WERI-Rb-1 (cell line): ENCODE measurements at places on chromosomes 12 and 14.

GRCh38 chr12:95520816-95521215 lies 30.5 kb downstream of the USP44 start:
- no peak for DNase-seq

DNA sequence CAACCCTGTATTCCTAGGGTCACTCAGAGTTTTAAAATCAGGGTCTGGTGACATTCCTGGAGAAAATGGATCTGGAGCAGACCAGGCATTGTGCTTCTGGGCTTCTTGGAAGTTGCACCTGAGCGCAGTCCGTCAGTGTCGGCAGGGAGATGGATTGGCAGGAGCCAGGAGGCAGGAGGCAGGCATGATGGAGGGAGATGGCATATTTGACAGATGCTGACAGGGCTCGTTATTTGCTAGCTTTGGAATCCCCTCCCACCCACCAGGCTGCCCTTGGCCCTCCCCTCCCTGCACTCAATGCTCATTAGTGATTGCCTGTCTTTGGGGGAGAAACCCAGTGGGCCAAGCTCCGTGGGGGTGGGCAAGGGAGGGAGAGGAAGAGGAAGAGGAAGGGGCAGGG lies 4.7 kb downstream of the CISTR start:
- no peak for DNase-seq

GRCh38 chr12:10363914-10364814 lies 25.7 kb downstream of the KLRK1 start:
- no peak for DNase-seq

- no peak for DNase-seq
Observed at GRCh38 chr12:81958406-81958805, 199.3 kb upstream of the PPFIA2 start.

DNA sequence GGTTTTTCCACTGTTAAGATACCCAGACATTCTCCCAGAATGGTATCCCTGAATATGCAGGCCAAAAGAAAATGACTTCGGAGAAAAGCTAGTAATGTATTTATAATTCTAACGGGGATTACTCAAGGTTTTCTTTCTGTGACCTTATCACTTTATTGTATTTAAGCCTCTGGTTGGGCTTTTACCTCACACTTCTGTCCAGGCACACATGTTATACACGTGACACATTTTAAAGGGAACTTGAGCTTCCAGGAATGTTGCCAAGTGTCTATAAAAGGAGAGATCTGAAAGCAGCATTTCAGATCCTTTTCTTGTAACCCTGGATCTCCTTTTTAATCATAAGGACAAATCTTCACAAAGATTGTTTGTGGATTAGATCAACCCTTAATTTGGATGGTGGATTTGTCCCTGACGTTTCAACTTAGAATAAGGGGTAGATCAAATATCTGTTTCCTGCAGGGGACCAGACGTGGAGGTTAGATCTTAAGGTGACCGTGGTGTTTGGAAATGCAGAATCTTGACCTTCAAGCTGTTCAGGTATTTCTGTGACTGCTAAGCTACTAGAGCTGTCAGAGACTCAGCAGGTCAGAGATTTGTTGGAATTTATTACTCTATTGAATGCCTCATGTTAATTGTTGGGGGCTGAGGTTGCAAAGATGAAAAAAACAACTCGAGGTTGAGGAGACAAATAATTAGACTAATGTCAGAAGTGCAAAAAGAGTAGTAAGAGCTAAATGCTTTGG lies 1.5 kb downstream of the CIPC start:
- DNase-seq = no peak

- DNase-seq = no peak
Observed at GRCh38 chr12:88834226-88834625, 254.0 kb upstream of the KITLG start.

GRCh38 chr12:66629138-66629870 lies 49.6 kb downstream of the GRIP1 start:
- no peak for DNase-seq

- DNase-seq = no peak
Observed at GRCh38 chr12:53770281-53770680, 18.5 kb upstream of the CISTR start.

DNA sequence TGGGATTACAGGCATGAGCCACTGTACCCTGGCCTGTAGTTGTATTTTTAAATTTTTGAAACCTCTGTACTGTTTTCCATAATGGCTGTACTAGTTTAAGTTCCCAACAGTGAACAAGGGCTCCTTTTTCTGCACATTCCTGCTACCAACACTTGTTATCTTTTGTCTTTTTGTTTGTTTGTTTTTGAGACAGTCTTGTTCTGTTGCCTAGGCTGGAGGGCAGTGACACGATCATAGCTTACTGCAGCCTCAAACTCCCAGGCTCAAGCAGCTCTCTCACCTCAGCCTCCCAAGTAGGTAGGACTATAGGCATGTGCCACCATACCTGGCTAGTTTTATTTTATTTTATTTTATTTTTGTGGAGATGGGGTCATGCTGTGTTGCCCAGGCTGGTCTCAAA lies 23.0 kb downstream of the BRMS1L start:
- DNase-seq = no peak

DNA sequence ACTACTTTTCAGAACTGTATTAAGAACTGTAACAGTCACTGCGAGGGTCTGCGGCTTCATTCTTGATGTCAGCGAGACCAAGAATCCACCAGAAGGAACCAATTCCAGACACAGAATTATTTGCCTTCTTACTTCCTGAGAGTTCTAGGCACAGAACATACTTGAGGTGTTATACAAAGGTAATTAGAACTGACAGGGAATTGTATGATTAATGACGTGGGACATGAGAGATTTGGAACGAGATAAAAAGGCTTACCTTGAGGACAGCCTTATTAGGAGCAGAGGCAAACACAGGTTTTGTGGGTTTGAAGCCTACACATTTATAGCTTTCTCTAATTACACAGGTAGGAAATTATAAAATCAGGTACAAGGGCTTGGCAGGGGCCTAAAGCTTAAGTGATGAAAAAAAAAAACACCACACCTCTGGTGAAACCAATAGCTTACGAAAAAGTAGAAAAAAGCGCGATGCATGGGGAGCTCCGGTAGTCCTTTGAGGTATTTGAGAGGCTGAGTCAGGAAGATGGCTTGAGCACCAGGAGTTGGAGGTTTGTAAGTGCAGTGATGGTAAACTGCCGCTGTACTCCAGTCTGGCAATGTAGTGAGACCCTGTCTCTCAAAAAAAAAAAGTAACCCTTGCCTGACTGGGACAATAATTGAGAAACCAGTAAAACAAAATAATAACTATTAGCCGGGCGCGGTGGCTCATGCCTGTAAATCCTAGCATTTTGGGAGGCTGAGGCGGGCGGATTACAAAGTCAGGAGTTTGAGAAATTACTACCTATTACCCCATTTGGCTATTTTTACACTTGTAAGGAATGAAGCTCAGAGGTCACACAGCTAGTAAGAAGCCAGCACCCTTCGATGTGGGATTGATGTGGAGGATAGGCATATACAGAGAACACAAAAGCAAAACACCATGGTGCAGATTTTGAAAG lies 795 bp upstream of the ACOT2 start:
- DNase-seq = no peak

DNA sequence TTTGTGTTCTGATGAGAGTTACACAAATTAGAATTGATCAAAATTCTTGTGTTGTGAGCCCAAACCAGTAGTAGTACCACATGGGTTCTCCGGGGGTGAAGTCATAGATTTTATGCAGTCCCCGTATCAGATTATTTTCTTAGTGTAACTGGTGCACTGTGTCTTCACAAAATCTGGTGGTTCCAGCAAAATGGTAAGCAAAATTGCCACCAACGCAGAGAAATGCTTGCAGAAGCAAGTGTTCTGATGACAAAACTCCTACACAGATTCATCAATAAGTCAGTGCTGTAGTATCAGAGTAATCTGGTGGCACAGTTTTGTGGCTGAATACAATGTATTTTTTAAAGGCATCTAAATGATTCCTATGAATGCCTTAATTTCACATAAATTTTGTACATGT lies 1.3 kb upstream of the CACNA2D4 start:
- no peak for DNase-seq

- DNase-seq = no peak
Observed at GRCh38 chr12:92079054-92079385, 66.6 kb downstream of the BTG1 start.

DNA sequence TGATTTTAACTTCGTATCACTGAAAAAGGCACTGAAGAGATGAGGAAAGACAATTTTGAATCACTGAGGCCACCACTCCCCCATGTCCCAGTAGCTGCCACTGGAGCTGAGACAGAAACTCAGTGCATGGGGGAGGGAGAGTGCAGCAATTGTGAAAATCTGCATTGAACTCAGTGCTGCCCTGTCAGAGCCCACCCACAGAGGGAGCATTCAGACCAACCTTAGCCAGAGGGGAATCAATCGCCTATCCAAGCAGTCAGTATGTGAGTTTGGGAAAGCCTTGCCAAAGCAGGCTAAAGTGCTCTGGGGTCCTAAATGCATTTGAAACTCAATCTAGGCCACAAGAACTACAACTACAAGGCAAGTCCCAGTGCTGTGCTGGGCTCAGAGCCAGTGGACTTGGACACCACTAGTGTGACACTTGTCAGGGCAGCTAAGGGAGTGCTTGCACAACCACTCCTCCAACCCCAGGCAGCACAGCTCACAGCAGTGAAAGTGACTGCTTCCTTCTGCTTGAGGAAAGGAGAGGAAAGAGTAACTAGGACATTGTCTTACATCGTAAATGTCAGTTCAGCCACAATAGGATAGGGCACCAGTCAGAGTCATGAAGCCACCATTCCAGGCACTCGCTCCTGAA lies 13.3 kb downstream of the RNASE3 start:
- DNase-seq = no peak

- no peak for DNase-seq
Observed at GRCh38 chr12:41521872-41522379, 333.8 kb downstream of the PDZRN4 start.

GRCh38 chr12:91381309-91381804 lies 198.7 kb upstream of the DCN start:
- peak; percentile 13 for DNase-seq

DNA sequence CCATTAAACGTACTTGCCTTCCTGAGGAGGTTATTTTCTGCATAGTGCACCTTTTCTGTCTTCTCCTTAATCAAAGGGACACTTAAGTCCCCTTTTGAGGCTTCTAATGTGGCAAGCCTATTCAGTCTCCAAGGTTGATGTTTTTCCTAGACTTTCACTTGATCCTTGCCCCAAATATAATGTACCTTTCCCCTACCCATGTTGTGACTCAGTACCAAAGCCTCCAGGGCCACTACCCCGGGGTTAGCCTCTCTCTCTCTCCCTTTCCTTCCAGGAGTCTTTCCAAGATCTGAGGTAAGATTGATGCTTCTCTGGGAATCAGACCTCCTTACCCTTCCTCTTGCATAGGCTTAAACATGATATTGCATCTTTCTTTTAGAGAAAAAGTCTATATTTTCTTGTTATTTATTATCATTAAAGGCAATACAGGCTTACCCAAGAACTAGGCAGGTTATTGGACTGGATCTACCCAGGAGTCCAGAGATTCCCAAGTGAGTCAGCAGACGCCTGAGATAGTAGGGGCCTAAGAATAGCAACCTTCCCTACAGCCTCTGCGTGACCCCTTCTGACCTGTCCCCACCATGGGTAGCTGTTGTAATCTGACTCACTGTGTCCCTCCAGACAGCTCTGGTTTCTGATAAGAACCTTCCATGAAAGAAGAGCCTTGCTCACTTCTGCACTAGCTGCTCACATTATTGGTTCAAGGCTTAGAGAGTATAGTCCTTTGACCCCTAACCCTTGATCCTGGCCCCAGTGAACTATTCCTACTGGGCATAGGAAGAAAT lies 172.9 kb downstream of the ZFP36L1 start:
- no peak for DNase-seq

DNA sequence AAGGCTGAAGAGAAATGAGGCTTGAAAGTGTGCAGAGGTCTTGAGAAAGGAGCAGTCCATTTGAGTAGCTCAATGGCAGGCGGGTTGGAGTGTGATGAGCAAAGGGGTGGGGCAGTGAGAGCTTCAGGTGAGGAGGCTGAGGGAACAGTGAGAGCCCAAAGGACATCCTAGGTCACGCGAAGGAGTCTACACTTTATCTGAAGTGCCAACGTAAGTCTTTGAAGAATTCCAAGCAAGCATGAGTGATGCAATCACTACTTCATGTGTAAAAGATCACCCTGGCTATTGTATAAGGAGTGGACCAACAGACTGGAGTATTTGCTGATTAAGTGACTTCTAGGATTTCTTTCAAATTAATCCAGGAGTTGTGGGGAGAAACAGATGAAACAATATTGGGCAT lies 159.9 kb upstream of the HIF1A start:
- no peak for DNase-seq

DNA sequence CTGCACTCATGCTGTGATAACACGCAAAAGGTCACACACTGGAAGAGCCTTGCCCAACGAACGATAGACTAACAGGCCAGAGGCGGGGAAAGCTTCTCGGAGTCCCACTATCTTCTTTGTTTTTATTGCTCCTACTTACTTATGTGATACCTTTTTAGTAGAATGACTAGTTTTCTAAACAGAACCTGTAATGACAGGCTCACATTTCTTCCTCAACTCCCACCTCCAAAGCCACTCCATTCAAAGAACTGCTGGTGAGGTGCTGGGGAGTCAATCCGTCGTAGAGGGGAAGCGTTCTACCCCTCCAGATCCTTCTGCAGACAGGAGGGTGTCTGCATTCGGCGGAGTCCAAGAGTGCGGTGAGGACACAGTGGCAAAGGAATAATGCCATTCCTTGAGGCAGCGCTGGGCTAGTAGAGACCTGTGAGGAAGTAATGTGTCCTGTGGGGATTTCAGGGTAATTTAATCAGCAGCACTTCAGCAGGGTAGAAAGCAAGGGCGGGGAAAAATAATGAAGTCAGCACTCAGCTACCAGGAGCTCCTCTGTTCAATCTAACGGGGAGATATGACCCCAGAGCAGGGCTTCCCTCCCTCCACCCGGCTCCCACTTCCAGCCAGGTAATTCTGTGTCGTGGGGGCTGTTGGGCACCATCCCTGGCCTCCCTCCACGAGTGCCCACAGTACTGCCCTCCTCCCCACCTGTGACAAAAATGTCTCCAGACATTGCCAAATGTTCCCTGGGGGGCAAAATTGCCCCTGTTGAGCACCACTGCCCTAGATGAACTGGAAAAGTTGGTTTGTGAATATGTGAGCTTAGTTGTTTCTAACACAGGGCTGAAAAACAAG lies 25.2 kb downstream of the SPRING1 start:
- DNase-seq = no peak

- DNase-seq = no peak
Observed at GRCh38 chr12:93174048-93174447, 203.7 kb upstream of the NUDT4 start.

GRCh38 chr12:116325336-116325664 lies 47.8 kb upstream of the MED13L start:
- DNase-seq = no peak

DNA sequence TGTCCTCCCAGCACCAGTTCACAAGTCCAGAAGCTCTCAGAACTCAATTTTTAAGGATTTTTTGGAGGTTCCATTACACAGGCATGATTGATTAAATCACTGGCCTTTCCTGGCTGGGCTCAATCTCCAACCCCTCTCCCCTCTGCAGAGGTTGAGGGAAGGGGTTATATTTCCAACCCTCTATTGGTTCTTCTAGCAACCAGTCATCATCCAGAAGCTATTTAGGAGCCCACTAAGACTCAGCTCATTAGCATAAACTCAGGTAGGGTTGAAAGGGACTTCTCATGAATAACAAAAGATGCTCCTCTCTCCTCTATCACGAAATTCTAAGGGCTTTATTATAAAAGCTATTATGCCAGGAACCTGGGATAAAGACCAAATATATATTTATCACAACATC lies 41.5 kb downstream of the SPPL3 start:
- no peak for DNase-seq

- peak; percentile 83 for DNase-seq
Observed at GRCh38 chr14:93464271-93464670, 33.5 kb downstream of the UNC79 start.
